ENCODE measurements at places on chromosomes 12 and 14. TPM values are rescaled to one million over a fixed set of nuclear protein-coding genes. Genes with fewer than 3 reads are reported as not detected.

DNA sequence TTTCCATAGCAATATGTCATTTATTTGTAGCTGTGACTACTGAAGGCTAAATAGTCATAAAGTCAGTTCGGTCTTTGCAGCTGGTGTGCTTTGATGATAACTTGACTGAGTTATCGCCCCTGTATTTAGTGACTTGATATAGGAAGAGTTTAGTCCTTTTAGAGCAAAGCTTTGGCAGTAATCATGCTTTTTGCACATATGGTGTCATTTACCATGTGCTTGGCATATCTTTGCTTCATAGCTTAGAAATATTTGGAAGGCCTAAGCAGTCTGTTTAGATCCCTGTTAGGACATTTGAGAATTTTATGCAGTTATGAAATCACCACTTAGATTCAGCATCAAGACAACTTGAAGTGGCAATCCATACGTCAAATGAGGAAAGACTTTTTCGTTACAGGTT is 31.6 kb downstream of the POLR3B start:
- no peak for DNase-seq

DNA sequence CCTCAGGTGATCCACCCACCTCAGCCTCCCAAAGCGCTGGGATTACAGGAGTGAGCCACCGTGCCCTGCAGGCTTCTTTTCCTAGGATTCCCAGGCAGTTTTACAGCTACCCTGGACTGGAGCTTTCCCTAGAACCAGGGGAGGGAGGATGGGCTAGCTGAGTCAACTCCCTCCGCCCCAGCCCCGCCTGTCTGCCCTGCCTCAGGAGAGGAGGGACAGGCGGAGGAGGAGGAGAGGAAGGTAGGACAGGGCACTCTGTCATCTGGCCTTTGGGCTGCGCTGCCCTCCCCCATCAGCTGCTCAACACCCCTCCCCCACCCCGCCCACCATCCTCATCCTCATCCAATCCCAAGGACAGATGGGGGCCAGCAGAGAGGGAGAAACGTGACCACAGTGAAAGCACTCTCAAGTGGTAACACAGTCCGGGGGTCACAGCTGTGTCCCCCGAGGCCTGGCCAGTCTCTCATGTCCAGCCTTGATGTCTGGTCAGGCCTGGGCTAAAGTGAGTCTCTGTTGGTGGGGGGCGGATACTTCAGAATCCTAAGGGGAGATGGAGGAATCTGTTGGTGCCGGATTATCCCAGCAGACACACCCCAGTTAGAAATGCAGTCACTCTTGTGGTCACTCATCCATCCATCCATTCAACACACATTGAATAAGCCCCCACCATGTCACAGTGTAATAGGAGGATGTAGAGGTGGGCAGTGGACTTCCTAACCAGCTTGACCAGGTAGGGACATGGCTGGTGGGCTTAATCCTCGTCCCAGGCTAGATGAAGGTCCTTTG is 12.3 kb downstream of the FIGNL2 start:
- DNase-seq = no peak

DNA sequence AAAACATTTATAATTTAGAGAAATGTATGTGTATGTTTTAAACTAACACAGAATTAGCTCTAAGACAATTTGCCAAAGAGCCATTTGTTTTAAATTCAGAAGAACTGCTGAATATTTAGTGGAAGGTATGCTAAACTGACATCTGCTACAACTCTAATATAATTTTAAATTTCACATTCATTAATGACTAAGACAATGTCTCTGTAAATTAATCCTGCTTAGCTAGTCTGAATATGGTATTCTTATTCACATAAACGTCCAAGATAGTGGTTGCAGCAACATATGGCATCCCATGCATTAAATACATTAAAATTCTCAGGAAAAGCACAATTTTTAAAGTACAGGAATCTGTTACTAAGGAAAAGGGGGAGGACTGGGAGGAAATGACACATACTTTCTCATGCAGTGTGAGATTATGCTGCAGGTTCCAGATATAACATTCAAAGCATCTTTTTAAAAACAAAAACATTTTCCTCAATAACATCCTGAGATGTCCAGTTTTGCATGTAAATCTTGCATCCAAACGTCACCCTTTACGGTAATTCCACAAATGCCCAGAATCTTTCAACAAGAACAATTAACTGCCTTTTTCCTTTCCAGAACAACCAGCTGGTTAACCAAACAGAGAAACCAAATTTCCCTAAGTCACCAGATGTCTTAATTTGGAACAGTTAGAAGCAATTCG is 26.9 kb downstream of the WDR89 start:
- no peak for DNase-seq

DNA sequence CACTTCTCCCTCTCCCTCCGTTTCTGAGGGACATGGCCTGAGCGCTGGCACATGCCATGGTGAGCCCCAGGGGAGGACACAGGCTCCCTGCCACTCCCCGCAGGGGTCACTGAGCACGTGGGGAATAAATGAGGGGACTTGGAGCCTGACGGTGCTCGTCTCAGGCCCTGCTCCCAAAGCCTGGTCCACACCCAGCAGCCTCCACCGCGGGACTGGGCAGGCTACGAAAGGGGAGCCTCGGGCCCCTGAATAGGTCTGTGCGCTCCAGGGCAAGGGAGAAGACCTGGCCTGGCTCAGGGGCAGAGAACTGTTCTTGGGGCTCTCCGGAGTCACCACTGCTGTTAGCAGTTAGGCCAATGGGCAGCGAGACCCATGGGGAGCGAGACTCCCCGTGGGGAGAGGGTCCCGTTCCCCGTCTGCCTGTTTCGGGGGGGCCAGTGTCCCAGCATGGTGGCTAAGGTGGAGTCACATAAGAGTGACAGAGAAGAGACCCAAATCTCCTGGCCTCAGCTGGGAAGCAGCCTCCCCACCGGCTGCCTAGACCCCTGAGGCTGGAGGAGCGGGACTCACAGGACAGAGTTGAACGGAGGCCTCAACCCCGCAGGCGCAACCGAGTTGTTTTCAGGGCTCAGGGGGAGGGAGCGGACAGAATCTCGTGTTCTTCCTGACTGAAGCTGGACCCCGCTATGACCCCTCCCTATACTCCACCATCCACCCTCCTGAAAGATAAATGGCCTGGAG is 329.8 kb upstream of the SFSWAP start:
- no peak for DNase-seq

DNA sequence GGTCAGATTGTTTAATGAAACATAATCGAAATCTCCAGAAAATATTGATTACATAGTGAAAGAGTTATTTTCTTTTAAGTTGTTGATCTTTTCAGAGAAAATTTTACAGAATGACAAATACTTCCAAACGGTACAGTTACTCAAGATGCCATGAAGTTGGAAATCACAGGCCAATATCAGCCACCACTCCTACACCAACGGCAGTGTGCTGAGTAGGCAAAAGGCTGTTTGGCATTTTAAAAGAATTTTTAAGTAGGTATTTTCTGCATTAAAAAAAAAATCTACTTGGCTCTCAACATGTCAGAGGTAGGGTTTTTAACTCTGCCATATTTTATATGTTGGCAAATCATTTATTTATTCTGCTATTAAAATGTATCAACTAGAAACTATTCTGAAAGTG is 21.7 kb downstream of the SLC38A4 start:
- no peak for DNase-seq

DNA sequence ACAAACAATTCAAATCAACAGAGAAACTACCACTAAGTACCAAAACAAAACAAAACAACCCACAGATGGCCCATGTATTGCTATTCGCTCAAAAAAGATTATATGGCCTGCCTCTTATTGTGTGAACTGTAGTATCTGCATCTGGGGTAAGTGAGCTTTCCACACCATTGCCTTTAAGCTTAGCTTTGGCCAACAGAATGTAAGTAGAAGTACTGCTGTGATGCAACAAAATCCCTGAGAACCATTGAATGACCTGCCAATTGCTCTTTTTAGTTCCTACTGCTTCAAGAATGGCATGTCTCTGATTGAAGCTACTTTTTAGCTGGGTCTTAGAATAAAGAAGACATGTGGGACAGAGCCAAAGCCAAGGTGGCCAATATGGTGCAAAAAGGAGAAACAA is 32.5 kb downstream of the PPFIA2 start:
- no peak for DNase-seq

KLRF1 gene
- 2.7 TPM for total RNA-seq

- no peak for DNase-seq
Observed at GRCh38 chr12:25903603-25904245, 54.8 kb upstream of the RASSF8 start.

GRCh38 chr12:13075118-13075480 is 28.4 kb downstream of the GSG1 start:
- DNase-seq = no peak

DNA sequence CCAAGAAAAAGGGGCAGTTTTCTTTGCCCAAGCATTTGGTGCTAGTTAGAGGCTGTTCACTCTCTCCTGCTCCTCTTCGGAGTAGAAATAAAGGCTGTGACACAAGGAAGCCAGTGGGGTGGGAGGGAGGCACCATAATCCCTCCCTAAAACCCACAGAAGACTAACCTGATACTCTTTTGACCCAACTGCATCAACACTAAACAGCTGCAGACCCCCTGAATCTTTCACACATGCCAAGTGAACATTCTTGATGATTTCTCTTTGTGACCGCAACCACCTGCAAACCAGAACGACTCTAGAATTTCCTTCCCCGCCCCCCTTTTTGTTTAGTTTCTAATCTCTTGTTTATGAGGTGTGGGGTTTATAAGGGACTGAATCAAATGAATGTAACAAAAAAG is 175.8 kb upstream of the BCL2L14 start:
- no peak for DNase-seq

MIP gene
- not detected for total RNA-seq

- no peak for DNase-seq
Observed at GRCh38 chr14:58813745-58814144, 176.0 kb downstream of the DACT1 start.

SPIC gene
- total RNA-seq = not detected

FOXA1 gene
- total RNA-seq = 20.6 TPM

All from upper lobe of right lung (tissue), 1 donor.